ENCODE measurements at places on chromosomes 5 and 9. TPM values are rescaled to one million over a fixed set of nuclear protein-coding genes. Genes with fewer than 3 reads are reported as not detected.

DNA sequence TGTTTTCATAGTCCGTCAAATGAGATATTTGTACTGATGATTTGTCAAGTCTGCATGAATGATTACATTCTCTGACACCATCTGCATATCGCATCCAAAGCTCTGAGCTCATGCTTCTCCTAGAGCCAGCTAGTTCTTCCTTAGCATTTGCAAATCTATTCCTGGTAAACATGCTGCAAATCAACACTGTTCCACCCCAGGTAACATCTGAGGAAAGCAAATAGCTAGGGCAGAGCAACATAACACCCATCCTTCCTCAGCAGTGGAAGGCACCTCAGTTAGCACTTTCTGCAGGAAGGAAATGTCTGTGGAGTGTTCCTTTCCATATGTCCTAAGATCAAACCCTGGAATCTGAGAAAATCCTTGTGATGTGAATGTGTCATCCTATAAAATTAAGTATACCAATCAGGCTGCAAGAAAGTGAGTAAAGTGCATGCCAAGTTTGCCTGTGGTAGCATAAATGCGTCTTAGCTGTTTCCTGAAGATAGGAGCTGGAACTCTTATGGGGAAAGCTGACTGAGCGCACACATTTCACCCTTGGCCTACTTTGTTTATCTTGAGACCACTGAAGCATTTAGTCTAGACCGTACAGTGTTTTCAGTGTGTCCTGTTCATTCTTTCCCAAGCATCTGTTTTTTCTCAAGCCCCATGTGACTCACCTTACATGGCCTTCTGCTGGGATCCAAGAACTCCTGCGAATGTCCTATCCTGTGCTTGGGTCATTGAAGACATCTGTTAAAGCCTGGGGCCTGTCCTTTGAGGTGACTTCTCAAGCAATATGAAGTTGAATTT is 50.9 kb upstream of the STARD4 start:
- no peak for DNase-seq

DNA sequence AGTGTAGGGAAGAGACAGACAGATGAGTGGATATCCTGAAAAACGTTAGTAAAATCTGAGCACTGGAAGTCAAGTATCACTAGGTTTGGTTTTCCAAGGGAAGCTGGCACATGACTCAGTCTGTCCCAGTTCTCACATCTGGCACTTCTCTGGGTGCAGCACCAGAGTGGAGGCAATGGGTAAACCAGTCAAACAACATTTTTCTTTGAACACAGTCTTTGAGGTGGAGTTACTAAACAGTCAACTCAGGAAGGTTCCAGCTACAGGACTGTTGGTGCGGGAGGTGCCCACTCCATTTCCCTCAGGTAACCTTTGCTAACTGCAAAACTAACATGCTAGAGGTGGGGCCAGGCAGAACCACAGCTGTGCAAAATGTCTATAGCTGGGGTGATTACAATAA is 301.4 kb upstream of the RFX3 start:
- no peak for DNase-seq

- DNase-seq = peak; percentile 54
Measured at GRCh38 chr5:59923465-59923864, 29.9 kb upstream of the PDE4D start.

DNA sequence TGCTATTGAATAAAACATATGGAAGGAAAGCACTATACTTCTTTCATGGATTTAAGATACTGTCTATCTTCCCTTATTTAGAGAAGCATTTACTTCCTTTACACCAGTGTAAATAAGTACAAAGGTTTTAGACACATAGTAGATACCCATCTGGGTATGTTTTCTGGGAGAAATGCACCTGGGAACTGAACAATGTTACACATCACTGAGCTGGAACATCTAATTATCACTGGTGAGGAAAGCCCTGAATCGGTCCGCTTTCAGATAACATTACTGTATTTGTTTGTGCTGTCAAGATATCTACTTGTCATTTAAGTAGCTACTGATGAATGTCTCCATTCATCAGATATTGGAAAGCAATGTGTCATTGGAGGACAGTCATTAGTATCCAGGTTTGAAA is 964.7 kb upstream of the PTPRD start:
- DNase-seq = no peak

DNA sequence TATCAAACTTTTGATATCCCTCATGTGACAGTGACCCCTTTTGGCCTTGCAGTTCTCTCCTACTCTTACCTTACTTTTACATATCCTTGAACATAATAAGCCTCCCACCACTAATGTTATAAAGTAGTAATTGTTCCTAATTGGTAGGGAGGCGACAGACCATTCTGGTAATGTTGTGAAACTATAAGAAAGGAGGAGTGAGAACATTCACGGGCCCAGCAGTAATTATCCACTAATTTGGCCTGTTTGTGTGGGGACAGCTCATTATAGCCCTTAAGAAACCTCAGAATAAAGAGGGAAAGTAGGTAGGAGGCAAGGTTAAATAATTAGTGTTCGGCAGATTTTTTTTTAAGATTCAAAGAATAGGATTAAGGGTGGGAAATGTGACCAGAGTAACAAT is 1046.5 kb upstream of the ARRDC3 start:
- no peak for DNase-seq

WDR31 gene
- total RNA-seq = 0.51 TPM

CAMSAP1 gene
- total RNA-seq = 32.0 TPM

GABRB2 gene
- total RNA-seq = 10.5 TPM

PCSK1 gene
- not detected for total RNA-seq

ARID3C gene
- total RNA-seq = 0.45 TPM
